ENCODE measurements at places on chromosomes 6 and 20. TPM values are rescaled to one million over a fixed set of nuclear protein-coding genes. Genes with fewer than 3 reads are reported as not detected.

GRCh38 chr6:35943390-35943789 lies 22.5 kb upstream of the SRPK1 start:
- H3K4me1 ChIP-seq = no peaks in the 10 kb centered on the region
- H3K36me3 ChIP-seq = no peaks in the 10 kb centered on the region
- H3K4me3 ChIP-seq = no peak overlapping the region
- no peak for DNase-seq
- no peak overlapping the region for H3K27ac ChIP-seq

GRCh38 chr6:20600831-20601230 lies 66.6 kb downstream of the CDKAL1 start:
- no peaks in the 10 kb centered on the region for H3K27me3 ChIP-seq
- H3K4me3 ChIP-seq = no peak overlapping the region
- H3K27ac ChIP-seq = no peak overlapping the region
- DNase-seq = no peak
- peaks cover 15% of the 10 kb centered on the region for H3K4me1 ChIP-seq

- DNase-seq = no peak
- H3K27me3 ChIP-seq = peaks cover 8% of the 10 kb centered on the region
- no peaks in the 10 kb centered on the region for H3K36me3 ChIP-seq
- H3K4me1 ChIP-seq = no peaks in the 10 kb centered on the region
- H3K27ac ChIP-seq = no peak overlapping the region
- H3K4me3 ChIP-seq = no peak overlapping the region
Observed at GRCh38 chr20:49501917-49502316, 19.4 kb upstream of the KCNB1 start.

GRCh38 chr6:151858294-151858693 lies 50.8 kb downstream of the ESR1 start:
- H3K27ac ChIP-seq = no peak overlapping the region
- no peak for DNase-seq
- no peaks in the 10 kb centered on the region for H3K4me1 ChIP-seq
- no peaks in the 10 kb centered on the region for H3K36me3 ChIP-seq

DNA sequence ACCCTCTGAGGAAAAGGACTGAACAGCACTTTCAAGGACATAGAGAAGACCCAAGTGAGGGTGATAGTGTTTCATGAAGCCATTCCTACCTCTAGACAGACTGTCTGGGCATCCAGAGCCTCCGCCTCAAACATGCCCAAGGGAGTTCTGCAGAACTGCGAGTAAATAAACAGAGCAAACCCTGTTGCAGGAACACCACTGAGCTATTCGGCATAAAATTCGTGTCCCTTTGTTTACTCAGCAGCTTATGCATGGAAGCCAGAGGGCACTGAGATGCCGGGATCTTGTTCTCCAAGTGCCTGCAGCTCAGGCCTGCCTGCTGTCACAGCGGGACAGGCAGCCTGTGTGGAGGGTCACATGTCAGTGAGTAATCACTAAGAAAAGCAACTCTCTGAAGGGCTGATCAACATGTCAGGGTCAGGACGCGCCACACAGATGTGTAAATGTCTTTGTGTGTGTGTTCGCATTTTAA lies 164.9 kb upstream of the HEY2 start:
- DNase-seq = no peak
- H3K36me3 ChIP-seq = no peaks in the 10 kb centered on the region
- no peak overlapping the region for H3K27ac ChIP-seq
- H3K27me3 ChIP-seq = no peaks in the 10 kb centered on the region
- H3K4me3 ChIP-seq = no peak overlapping the region

- H3K27me3 ChIP-seq = peaks cover 98% of the 10 kb centered on the region
- H3K4me1 ChIP-seq = no peaks in the 10 kb centered on the region
- no peak overlapping the region for H3K27ac ChIP-seq
- H3K36me3 ChIP-seq = no peaks in the 10 kb centered on the region
- no peak for DNase-seq
Observed at GRCh38 chr20:51276296-51276695, 253.4 kb upstream of the KCNG1 start.

GRCh38 chr6:122098201-122098678 lies 301.2 kb upstream of the HSF2 start:
- H3K27ac ChIP-seq = no peak overlapping the region
- no peak for DNase-seq
- no peaks in the 10 kb centered on the region for H3K27me3 ChIP-seq
- no peaks in the 10 kb centered on the region for H3K36me3 ChIP-seq
- H3K4me3 ChIP-seq = no peak overlapping the region

DNA sequence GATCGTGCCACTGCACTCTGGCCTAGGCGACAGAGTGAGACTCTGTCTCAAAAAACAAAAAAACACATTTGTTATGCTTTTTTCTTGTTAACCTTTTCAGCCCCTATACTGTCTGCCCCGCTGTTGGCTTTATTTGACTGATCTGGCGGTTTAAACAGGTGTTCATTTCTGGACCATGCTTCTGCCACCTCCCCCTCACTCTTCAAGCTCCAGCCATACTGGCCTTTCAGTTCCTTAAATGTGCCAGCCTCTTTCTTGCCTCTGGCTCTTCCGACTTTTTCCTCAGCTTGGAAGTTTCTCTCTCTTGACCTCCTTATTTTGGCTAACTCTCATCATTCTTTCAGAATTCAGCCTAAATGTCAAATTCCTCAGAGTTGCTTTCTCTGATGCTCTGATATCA lies 35.2 kb upstream of the TXLNB start:
- H3K27me3 ChIP-seq = no peaks in the 10 kb centered on the region
- DNase-seq = no peak
- no peak overlapping the region for H3K27ac ChIP-seq
- no peak overlapping the region for H3K4me3 ChIP-seq
- no peaks in the 10 kb centered on the region for H3K4me1 ChIP-seq
- H3K36me3 ChIP-seq = no peaks in the 10 kb centered on the region

DNA sequence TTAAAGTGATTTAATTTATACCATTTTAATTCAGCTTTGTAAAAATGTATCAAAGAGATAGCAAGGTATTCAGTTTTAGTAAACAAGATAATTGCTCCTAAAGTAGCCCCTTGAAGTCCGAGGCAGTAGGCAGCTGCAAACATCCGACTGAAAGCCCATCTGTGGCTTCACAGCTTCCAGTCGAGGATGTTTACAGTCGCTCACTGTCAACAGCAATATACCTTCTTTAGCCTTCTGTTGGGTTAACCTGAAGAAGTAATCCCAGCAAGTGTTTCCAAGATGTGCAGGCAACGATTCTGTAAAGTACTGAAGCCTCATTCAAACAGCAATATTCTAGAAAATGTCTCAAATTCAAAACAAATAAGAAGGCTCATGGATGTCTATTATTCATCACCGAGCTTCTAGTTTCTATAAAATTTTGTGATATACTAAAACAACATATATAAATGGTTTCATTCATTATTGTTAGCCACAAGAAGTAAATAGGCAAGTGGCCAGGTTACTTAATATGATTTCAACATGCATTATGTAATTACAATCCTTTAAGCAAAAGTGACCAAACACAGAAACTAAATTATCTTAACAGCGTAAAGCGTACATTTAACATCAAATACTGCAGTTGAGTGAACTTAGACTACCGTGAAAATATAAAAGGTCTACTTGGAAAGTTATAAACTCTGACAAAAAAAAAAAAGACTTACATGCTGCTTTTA lies 115.0 kb downstream of the OGFRL1 start:
- peak overlapping the region; percentile 76 for H3K4me3 ChIP-seq
- no peaks in the 10 kb centered on the region for H3K27me3 ChIP-seq
- H3K36me3 ChIP-seq = peaks cover 69% of the 10 kb centered on the region
- no peak for DNase-seq
- H3K4me1 ChIP-seq = peaks cover 36% of the 10 kb centered on the region

DNA sequence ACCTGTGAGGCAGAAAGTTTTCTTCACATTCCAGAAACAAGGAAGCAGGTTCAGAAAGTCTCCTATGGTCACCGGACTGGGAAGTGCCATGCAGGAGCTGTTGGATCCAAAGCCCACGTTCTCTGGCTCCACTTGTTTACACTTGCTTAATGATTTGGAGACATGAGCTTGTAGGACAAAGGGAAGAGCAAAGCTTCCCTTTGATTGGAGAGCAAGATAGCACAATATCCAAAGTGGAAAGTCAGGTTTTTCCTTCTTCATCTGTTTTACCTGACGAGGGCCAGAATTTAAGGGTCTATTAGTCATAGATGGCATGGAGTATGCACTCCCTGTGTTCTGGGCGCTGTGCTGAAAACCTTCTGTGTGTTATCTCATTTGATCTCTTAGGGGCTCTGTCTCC lies 81.2 kb downstream of the PDE7B start:
- H3K27me3 ChIP-seq = no peaks in the 10 kb centered on the region
- no peak for DNase-seq
- H3K4me3 ChIP-seq = no peak overlapping the region
- H3K27ac ChIP-seq = no peak overlapping the region
- peaks cover 17% of the 10 kb centered on the region for H3K4me1 ChIP-seq
- no peaks in the 10 kb centered on the region for H3K36me3 ChIP-seq

DNA sequence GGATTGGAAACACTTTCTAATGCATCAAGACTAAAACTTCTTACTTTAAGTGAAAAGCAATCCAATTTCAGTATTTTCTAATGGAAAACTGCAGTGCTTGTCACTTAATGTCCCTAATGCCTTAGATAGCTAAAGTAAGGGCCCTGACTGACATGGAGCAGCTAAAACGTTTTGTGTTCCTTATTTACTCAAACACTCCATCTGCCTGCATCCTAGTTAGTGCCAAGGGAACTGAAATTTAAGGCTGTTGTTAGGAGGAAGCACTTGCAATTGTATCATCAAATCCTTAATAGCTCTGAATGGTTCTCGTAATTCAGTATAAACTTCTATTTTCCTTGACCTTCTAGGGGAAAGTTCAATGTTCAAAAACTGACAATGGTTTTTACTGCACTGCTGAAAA lies 127.4 kb downstream of the GJA10 start:
- no peaks in the 10 kb centered on the region for H3K27me3 ChIP-seq
- no peak overlapping the region for H3K27ac ChIP-seq

DNA sequence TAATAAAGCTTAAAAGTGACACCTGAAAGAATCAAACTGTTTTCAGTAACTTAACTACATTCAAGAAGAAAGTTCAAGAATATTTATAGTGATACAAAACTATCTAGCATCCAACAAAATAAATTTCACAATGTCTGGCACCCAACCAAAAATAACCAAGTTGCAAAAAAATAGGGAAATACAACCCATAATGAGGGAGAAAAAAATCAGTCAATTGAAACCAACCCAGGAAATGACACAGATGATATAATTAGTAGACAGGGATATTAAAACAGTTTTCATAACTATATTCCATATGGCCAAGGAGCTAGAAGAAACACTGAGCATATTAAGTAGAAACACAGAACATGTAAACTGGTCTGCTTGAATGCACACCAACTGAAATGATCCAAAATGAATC lies 120.2 kb upstream of the BEND3 start:
- DNase-seq = no peak
- H3K27ac ChIP-seq = peak overlapping the region; percentile 22
- no peaks in the 10 kb centered on the region for H3K27me3 ChIP-seq
- H3K36me3 ChIP-seq = no peaks in the 10 kb centered on the region
- H3K4me3 ChIP-seq = no peak overlapping the region

The KHDC1L gene
- not detected for total RNA-seq

The MED20 gene
- 29.8 TPM for total RNA-seq

The RAD21L1 gene
- not detected for total RNA-seq

The MCCD1 gene
- total RNA-seq = not detected

The RAB44 gene
- total RNA-seq = not detected

The MOXD1 gene
- total RNA-seq = 13.2 TPM

The RAE1 gene
- total RNA-seq = 59.5 TPM

The PLAGL2 gene
- 32.7 TPM for total RNA-seq

The SLC22A2 gene
- total RNA-seq = not detected
